Foreskin melanocyte (primary cell): ENCODE measurements at places on chromosomes 5 and 9.

GRCh38 chr9:132993511-132993939 lies 15.0 kb downstream of the GFI1B start:
- DNase-seq: no peak

GRCh38 chr5:68843624-68844364 lies 250.0 kb upstream of the SLC30A5 start:
- no peak for DNase-seq

DNA sequence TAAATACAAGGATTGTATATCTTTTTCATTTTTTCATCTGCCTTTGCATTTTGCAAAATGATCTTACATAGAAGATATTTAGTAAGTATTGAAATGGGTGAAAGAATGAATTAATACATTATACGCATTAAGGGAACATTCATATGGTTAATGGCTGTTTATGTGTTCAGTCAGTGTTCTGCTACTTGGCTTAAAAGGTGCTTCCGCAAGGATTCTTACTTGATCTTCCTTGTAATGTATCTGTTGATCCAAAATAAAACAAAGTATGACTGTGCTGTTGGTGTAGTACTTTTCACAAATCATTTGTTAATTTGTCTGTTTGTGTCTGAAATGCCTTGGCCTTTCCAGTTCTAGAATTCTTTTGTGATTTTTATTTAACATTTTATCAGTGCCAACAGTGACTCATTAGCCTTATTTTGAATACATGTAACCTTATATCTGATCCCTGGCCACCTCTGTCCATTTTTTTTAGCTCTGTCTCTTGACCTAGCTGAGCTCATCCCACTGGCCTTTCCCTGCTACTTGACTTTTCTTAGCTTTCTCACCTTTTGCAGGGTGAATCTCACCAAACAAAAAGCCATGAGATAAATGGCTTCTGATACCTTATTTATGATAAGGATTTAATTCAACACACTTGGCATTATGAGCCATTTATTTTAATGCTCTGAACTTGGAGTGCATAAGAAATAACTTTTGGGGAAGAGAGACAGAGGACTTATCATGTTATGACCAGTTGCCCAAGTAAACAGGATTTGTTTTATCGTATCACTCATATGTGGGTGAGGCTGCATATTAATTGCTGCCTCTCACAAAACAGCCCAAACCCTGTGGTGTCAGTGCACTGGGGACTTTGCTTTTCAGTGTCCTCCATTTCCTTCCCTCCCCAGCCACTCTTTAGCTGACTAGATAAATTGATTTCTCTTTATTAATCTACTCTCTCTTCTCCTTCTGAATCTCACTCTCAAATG lies 340.3 kb downstream of the KDM4C start:
- no peak for DNase-seq

- no peak for DNase-seq
Measured at GRCh38 chr5:127331890-127332649, 41.5 kb downstream of the MEGF10 start.

DNA sequence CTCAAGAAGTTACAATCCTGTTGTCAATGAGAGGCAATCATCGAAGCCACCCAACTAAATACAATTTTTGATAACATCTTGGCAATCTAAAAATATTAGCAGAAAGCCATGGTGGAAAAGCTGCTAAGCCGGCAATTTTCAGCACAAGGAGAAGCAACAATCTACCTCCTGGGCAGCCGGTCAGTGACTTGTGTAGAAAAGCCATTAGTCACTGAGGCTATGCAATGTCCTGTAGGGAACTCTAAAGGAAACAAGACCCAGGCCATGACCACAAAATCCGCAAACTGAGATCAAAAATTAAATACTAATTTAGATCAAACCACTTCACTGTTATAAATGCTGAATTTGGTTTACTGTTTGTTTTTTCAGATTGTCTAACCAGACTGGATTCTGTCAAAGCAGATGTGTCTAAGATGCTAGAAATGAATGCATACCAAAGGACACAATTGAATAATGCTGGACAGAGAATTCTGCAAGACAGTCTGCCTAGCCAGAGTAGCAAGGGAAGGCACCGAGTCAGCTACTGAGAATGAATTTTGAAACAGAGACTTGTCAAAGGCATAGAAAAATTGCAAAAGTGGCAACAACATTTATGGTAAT lies 384.8 kb downstream of the PRELID2 start:
- DNase-seq: no peak
